ENCODE measurements at places on chromosomes 13 and 19.

DNA sequence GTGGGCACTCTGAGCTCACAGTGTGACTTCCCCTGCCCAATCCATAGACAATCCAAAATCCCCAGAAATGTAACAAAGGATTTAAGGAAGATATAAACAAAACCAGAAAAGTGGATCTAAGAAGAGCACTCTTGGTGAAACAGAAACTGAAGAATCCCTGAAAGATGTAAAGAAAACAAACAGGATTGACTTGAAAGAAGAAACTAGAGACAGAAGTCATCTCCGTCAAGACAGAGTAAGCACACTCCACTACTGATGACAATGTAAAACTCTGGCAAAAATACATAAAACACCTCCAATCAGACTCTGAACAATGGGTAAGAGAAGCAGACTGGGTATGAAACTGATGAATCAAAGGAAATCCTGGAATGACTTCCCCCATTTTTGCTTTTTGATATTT, 13.5 kb downstream of the TUBGCP3 start:
- no peak for DNase-seq

- DNase-seq = no peak
Measured at GRCh38 chr19:10911579-10912363, 16.7 kb downstream of the YIPF2 start.

DNA sequence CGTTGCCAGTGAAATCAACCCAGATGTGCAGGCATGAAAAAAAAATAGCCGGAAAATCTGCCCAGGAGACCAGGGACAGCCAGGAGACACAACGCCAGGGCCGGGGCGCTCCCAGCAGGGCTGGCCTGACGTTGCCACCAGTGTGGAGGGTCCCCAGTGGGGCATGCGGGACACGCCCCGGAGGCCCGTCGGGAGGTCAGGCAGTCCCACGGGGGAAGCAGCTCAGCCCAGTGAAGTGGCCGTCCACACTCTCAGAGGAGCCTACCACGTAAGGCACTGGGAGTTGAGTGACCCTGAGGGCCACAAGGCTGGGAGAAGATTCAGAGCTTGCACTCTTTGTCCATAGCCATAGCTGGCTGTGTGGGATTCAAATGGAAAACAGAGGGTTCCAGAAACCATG, 53.2 kb upstream of the GAS6 start:
- no peak for DNase-seq

DNA sequence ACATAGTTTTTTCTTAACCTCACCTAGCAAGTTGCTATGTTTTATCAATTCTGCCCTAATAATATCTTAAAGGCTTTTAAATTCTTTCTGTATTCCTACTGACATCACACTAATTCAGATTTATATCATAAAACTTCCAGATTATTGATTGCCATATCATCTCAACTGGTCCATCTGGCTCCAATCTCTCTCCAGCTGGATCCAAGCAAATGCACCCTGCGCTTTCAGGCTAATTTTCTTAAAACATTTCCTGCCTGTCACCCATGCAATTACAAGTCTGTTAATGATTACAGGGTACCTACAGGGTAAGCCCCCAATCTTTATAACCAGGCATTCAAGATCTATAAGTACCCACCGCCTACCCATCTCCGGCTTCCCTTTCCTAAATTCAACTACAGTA, 95.2 kb downstream of the SERP2 start:
- DNase-seq = no peak

GRCh38 chr13:21033212-21033840, 28.1 kb downstream of the LATS2 start:
- no peak for DNase-seq

DNA sequence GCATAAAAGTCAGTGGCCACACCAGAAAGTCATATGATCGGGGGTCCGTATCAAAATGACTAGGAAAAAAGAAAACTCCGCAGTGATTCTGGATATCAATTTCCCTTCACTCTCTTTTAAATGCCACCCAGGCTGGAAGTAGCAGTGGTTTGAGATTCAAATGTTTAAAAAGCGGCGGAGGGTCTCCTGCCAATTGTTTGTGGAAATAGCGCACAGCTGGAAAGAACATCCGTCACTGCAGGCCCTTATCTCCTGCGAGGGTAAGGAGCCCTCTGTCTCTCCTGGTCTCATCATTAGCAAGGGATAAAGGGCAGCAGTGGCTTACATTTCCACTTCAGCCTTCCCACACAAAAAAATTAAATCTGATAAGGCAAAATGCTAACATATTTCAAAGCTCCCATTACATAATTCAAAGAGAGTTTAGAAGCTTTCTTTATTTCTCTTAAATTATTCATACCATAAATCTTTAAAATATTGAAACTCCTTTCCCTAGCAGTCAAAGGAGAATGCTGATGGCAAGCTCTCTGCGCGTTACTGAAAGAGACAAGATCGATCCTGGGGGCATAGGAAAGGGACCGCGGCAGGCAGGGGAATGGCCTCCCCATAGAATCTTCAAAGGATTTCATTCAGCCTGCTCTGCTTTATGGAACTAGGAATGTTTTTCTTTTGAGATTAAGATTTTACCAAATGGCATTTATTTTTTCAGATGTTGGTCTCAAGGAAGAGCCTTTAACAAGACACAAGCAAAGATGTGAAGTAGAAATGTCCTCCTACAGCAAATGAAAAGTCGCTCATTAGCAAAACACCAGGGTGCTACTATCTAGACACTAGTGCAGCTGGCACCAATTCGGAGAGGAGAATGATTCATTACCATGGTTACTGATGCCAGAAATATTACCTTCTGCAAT, 35.0 kb downstream of the AMER2 start:
- DNase-seq = no peak

DNA sequence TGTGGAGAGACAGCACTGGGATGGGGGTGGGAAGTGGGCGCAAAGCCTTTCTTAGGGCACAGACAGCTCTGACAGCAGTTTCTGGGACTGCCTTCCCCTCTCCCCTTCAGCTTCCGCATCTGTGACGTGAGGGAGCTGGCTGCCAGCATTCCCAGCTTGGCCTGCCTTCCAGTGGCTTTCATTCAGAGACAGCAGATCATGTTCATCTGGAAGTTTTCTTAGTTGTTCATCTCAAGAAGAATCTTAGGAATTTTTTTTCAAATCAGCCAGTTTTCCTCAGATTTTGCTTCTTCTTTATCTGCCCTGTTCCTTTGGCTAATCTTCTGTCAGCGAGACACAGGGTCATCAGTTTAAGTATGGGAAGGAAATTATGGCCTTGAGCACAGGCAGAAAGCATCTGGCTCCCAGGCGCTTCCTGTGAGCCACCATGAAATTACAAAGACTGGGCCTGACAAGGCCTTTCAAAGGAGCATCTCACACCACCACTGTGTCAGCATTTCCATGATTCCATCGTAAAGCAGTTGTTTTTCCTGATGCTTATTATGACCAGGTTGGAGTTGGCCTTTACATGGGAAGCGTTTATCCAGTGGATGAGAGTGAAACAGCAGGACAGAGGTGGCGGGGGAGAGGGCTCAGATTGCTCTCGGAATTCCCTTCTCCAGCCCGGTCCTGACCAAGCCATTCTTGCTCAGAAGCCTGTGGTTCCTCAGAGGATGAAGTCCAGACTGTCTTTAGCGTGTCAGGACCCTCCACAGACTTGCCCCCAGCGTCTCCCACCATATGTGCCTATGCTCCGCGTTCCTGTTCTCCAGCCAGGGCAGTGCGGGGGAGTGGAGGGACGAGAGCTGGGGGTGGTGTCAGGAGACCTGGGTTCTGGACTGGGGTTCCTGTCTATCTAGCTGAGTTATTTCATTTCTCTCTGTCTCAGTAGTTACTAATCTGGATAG, 43.6 kb downstream of the ARHGAP35 start:
- DNase-seq = no peak

DNA sequence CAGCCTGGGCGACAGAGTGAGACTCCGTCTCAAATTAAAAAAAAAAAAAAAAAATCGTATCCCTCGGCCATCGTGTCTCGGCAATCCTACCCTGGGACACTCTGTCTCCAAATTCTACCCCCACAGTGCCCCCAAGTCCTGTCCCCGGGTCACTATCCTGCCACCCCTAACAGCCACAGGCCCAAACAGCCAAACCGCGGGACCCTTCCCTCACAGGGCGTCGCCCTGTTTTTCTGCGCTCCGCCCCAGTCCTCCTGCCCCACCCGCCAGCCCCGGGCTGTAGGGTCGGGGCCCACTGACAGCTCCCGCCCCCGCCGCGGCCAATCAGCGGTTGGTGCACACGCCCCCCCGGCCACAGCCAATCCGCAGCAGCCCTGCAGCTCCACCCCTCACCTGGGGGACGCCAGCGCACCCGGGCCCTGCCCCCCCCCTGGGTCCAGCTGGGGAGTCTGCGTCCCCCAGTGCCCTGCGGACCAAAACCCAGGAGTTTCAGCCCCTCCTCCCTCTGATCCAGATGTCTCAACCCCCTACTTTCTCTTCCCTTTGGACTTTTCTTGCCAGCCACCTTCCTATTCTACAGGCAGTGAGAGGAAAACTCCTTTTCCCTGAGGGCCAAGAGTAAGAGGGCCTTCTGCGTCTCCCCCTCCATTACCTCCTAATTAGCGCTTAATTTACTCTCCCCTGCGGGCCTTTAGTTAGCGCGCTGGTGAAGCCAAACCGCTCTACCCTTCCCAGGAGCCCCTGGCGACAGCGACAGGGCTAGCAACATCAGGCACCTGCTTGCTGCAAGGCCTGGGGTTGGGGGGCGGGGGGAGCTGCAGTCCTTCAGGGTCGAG, 1.5 kb upstream of the BCAT2 start:
- peak; percentile 83 for DNase-seq

- DNase-seq = peak; percentile 46
Measured at GRCh38 chr19:4567584-4568071, 8.1 kb upstream of the SEMA6B start.

DNA sequence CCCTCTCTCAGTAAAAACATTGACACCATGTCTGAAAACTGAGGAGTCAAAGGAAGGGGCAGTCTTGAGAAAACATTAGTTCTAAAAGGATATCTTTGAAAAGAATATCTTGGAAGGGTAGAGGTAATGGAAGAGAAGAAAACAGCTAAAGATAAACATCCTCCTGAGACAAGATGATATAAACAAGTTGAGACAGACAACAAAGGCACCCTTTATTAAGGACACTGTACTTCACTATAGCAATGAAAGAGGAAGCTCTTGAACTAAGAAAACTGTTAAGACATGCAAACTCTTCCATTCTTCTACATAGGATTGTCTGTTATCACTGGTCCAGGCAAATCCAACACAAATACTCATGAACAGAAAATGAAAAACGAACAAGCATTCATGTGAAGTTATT, 46.3 kb downstream of the MTMR6 start:
- DNase-seq = no peak

DNA sequence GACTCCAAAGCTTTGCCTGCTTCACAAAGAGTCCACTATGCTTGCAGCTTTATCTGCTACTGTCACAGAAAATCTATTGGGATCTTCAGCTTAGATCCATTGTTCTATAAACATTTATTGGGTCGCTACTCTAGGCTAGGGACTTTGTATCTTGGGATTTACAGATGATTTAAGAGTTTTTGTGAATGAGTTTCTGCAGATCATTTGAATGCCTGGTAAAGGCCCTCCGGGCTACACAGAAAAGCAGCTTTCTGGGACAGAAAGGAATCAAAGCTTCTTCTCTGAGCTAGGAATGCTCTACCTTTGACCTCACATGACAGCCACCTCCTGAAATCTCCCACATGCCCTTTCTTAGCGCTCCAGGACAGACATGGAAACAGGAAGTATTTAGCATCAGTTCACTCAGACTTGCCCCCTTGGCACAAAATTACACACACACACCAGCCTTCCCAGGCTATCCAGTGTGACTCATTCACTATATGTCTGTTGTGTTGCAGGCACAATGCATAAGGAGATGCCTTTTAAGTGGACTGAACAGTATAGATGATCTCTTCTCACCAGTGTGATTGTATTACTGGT, 492.4 kb downstream of the DACH1 start:
- no peak for DNase-seq

DNA sequence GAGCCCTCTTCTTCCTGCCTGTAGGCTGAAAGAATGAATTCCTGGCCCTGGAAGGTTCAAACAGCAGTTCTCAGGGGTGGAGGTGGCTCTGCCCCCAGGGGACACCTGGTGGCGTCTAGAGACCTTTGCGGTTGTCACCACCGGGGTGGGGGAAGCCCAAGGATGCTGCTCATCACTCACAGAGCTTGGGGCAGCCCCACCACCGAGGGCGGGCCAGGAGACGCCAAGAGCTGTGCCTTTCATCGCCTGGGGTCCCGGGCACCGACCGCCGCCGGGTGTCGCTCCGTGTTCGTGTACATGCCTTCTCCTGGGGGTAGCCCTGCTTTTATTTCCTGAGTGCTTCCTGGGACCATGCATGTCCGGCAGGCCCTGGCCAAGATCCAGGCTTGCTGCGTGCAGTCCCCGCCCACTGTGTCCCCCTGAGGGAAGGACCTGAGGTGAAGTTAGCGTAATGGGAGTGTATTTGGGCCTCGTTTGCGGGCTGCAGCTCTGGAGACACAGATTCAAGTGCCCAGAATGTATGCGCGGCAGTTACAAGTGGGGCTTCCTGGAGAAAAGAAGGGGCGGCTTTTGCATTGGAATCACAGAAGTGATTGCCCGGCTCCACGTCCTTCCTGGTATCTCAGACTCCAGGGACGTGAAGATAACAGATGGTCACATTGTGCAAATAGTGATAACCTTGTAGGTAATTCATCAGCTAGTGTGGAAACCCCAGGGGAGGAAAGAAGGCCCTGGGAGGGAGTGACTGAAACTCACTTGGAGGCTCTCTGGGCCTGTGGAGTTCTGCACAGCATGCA, 7.8 kb downstream of the DOT1L start:
- no peak for DNase-seq

Data from NB4 (cell line).